HT-29 (cell line): ENCODE measurements at places on chromosomes 4 and X. TPM values are rescaled to one million over a fixed set of nuclear protein-coding genes. Genes with fewer than 3 reads are reported as not detected.
A peak's percentile ranks its signal among the peaks of the same experiment; 100 is the strongest.

- DNase-seq: peak; percentile 65
Measured at GRCh38 chrX:2391869-2392606, 108.7 kb downstream of the DHRSX start.

Gene PAGE2B
- not detected in 2 replicates for total RNA-seq

- no peak for DNase-seq
Measured at GRCh38 chrX:17826609-17827496, 34.2 kb downstream of the RAI2 start.

GRCh38 chr4:177087499-177087898 lies 222.2 kb upstream of the NEIL3 start:
- DNase-seq: no peak

DNA sequence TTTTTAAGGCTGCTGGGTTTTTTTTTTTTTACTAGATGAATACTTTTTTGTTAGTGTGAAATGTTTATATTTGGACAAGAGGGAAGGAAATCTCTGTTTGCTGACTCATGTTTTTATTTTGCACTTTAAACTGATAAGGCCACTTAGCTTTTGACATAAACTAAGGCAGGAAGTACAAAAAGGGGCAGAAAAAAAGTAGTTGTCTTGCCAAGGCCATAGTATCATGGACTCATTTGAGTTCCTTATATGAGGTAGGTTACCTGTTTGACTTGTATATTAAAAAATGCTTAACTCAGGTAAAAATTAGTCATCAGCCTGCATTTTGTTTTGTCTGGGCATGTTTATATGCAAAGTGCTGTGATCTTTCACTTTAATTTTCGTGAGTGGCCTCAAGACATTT lies 26.0 kb downstream of the SMAD1 start:
- DNase-seq: no peak

DNA sequence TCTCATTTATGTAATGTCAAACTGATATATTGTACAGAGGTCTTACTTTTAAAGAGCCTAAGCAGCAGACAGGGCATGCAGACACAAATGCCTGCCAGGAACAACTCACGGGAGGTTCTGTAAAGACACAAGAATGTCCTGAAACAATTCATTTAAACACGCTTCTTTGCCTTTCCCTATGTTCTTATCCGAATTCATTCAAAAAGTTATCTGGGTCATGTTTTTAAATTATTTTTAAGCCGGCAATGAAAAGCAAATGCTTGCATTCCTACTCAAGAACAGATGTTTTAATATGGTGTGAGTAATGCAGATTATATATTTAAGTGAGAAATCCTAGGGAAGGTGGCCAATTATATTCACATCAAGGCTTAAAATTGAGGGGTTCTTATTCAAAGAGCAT lies 192.6 kb downstream of the PDGFC start:
- no peak for DNase-seq

Gene STBD1
- total RNA-seq: 3.3 and 4.0 TPM in 2 replicates

Gene CENPI
- total RNA-seq: 11.5 and 13.2 TPM in 2 replicates

GRCh38 chrX:136209016-136209738 lies 42.0 kb downstream of the MAP7D3 start:
- peak; percentile 56 for DNase-seq

Gene GABRA4
- total RNA-seq: not detected in 2 replicates

DNA sequence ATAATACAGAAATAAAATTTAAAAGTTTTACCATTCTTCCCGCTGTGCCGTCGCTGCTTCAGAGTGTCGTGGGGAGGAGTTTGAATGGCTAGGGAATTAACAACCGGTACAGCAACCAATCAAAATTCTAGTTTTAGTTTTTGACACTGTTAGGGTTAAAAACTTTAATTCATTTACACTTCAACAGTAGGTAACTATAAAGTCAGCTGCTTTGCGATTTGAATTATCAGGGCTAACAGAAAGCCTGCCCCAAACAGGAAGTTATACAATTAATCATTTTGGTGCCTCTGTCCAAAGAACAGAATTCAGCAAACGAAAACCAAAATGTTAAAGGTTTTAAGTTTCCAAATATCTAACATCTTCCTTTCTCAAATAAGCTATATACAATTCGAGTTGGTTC lies 2.3 kb downstream of the HNRNPD start:
- DNase-seq: peak; percentile 33

DNA sequence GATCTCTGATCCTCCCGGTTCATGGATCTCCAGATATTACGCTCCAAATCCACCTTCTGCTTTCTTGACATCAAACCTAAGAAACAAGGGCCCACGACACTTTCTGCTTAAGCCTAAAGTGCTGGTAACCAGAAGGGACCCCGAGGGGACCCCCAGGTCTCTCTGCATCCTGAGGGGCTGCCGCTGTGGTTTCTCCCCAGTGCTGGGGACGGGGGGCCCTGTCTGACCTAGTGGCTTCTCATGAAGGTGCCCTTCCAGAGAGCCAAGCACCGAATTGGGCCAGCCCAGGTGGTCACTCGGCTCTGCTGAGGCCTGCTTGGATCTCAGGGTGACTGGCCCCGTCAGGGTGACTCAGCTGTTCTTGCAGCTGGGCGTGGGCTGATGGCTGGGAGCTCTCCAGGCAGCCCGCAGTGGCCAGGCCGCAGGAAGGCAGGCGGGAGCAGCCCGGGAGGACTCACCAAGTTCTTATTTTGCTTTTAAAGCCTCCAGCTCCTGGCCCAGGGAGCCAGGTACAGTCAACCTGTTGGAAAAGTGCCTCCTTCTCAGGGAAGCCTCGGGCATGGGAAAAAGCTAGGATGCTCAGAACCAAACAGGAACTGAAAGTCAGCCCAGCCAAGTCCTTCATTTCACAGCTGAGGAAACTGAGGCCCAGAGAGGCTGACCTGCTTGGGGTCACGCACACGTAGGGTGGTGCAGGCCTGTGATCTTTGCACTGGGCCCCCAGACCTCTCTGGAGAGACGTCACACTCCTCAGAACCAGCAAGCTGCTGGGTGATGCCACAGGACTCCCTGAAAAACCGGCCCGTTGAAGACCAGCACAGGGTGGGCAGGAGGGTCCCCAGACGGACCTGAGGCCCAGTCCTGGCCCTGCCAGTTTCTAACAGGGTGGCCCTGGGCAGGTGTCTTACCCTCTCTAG lies 16.7 kb downstream of the BLOC1S4 start:
- DNase-seq: peak; percentile 68
